ENCODE measurements at places on chromosomes 6 and 20.

- peaks cover 39% of the 10 kb centered on the region for H3K4me1 ChIP-seq
- peak overlapping the region; percentile 100 for H3K27ac ChIP-seq
Measured at GRCh38 chr6:73521351-73521985, 636 bp upstream of the EEF1A1 start.

- H3K36me3 ChIP-seq, result no peaks in the 10 kb centered on the region
- DNase-seq, result no peak
- H3K4me1 ChIP-seq, result peaks cover 7% of the 10 kb centered on the region
Measured at GRCh38 chr6:84921891-84922290, 157.5 kb upstream of the TBX18 start.

DNA sequence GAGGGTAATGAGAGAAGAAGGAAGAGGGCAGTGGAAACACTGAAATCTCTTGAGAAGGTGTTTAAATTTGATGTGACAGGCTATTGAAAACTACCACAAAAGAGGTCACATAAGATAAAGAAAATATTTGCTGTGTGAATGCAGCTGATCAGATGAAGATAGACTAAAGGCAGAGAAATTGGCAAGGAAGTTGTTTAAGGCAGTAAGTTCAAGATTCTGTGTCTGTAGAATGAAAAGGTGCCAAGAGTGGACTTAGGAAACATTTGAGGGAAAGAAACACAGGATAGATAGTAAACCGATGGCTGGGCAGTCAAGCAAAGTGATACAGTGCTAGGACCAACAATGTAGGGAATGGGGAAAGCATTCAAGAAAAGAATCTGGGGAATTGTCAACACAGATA lies 332.3 kb upstream of the MARCKS start:
- H3K4me1 ChIP-seq, result no peaks in the 10 kb centered on the region
- DNase-seq, result no peak
- H3K27me3 ChIP-seq, result no peaks in the 10 kb centered on the region

DNA sequence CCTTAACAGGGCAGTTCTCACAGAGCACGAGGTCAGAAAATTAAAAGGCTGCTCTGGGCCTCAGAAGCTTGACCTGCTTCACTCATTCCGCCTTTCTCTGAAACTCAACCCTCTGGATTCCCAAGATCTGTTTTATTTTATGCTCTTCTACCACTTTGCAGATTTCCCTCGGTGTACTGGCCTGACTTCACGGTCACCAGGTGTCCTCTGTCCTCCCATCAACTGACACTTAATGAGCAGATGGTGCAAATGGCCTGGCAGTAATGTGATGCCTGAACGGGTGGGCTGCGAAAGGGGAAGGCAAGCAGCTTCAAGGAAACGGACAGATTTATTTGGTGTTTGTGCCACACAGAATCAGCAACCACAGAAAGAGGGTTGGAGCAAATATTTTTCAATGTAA lies 169.7 kb upstream of the TFAP2D start:
- H3K27ac ChIP-seq, result peak overlapping the region; percentile 87
- DNase-seq, result peak; percentile 13
- no peak overlapping the region for H3K4me3 ChIP-seq
- H3K4me1 ChIP-seq, result peaks cover 17% of the 10 kb centered on the region
- H3K27me3 ChIP-seq, result no peaks in the 10 kb centered on the region

DNA sequence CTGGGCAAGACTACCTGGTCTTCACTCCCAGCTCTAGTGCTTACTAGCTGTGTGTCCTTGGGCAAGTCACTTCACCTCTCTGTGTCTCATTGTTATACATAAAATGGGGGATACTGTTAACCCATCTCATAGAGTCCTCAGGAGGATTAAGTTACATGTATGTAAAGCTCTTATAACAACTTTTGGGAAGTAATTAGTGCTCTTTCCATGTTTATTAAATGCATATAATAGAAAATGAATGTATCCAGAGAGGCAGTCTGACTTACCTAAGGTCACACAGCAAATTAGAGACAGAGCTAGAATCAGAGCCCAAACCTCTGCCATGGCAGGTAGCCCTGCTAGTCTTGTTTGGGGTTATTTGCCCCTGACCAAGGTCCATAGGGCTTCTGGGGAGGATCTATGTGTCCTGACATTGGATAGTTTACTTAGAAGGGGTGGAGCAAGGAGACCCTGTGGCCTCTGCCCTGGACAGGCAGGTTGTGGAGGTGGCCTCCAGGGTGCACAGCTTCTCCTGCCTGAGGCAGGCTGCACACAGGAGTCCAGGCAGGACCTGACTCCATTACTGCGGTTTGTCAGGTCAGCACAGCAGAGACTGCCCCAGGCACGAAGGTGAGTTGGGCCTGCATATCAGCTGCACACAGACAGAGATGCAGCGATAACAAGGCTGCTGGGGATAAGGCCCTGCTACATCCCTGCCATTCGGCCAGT lies 8.4 kb upstream of the MAPK13 start:
- peaks cover 29% of the 10 kb centered on the region for H3K4me1 ChIP-seq
- no peaks in the 10 kb centered on the region for H3K36me3 ChIP-seq
- H3K27me3 ChIP-seq, result peaks cover 11% of the 10 kb centered on the region
- no peak overlapping the region for H3K27ac ChIP-seq
- no peak for DNase-seq
- no peak overlapping the region for H3K4me3 ChIP-seq

GRCh38 chr20:8144282-8145245 lies 12.5 kb downstream of the PLCB1 start:
- H3K4me1 ChIP-seq, result no peaks in the 10 kb centered on the region
- no peaks in the 10 kb centered on the region for H3K36me3 ChIP-seq
- no peaks in the 10 kb centered on the region for H3K27me3 ChIP-seq
- no peak for DNase-seq
- H3K4me3 ChIP-seq, result no peak overlapping the region

DNA sequence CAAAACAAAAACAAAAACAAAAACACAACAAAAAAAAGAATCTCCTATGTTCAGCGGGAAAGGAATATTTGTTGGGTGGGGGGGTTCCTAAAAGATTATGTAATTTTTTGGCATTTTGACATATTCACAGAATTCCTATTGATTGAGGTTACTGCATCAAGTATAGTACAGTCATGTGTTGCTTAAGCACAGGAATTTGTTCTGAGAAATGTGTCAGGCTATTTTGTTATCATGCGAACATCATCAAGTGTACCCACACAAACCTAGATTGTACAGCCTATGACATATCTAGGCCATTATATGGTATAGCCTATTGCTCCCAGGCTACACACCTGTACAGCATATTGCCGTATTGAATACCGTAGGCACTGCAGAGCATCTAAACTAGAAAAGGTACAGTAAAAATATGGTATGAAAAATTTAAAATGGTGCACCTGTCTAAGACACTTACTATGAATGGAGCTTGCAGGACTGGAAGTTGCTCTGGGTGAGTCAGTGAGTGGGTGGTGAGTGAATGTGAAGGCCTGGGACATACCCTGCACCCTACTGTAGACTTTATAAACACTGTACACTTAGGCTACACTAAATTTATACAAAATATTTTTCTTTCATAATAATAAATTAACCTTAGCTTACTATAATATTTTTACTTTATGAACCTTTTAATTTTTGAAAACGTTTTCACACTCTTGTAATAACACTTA lies 110.6 kb downstream of the CDKAL1 start:
- H3K27me3 ChIP-seq, result no peaks in the 10 kb centered on the region
- H3K36me3 ChIP-seq, result peaks cover 17% of the 10 kb centered on the region
- no peaks in the 10 kb centered on the region for H3K4me1 ChIP-seq
- H3K27ac ChIP-seq, result no peak overlapping the region
- DNase-seq, result no peak
- H3K4me3 ChIP-seq, result no peak overlapping the region

- no peaks in the 10 kb centered on the region for H3K36me3 ChIP-seq
- H3K27me3 ChIP-seq, result peaks cover 4% of the 10 kb centered on the region
- no peak overlapping the region for H3K27ac ChIP-seq
- DNase-seq, result no peak
Measured at GRCh38 chr6:56255349-56255748, 8.0 kb upstream of the COL21A1 start.

GRCh38 chr6:88596801-88597200 lies 366.6 kb downstream of the RNGTT start:
- no peak overlapping the region for H3K27ac ChIP-seq
- H3K4me3 ChIP-seq, result no peak overlapping the region
- no peak for DNase-seq
- H3K27me3 ChIP-seq, result peaks cover 15% of the 10 kb centered on the region

- DNase-seq, result no peak
- no peak overlapping the region for H3K4me3 ChIP-seq
- no peaks in the 10 kb centered on the region for H3K27me3 ChIP-seq
- no peak overlapping the region for H3K27ac ChIP-seq
- H3K36me3 ChIP-seq, result peaks cover 12% of the 10 kb centered on the region
- peaks cover 26% of the 10 kb centered on the region for H3K4me1 ChIP-seq
Measured at GRCh38 chr20:19775353-19776253, 17.5 kb downstream of the RIN2 start.

- no peak overlapping the region for H3K4me3 ChIP-seq
- H3K27ac ChIP-seq, result peak overlapping the region; percentile 88
- H3K4me1 ChIP-seq, result peaks cover 49% of the 10 kb centered on the region
- H3K27me3 ChIP-seq, result peaks cover 11% of the 10 kb centered on the region
- H3K36me3 ChIP-seq, result peaks cover 26% of the 10 kb centered on the region
Measured at GRCh38 chr20:45817376-45818194, 5.1 kb downstream of the UBE2C start.

GRCh38 chr6:149913085-149913484 lies 9.8 kb downstream of the RAET1G start:
- DNase-seq, result no peak
- H3K4me1 ChIP-seq, result no peaks in the 10 kb centered on the region
- peaks cover 2% of the 10 kb centered on the region for H3K36me3 ChIP-seq
- H3K4me3 ChIP-seq, result no peak overlapping the region
- H3K27ac ChIP-seq, result no peak overlapping the region

DNA sequence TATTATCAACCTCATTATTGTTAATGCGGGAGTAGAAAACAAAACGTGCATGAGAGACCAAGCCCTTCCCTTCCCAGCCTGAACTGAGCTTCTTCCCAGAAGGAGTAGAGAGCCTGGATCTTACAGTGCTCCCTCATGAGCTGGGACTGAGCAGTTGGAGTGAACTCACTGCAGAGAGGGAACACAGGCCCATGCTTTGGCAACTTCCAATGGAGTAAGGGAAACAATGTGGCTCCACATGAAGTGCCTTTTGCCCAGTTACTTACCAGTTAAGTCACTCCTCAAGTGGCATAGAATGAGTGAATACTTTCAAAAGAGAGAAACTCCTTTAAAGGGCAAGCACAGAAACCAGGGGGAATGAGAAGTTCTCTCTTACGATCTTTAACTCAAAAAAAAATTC lies 12.4 kb downstream of the FHL5 start:
- H3K27me3 ChIP-seq, result peaks cover 2% of the 10 kb centered on the region
- H3K4me3 ChIP-seq, result no peak overlapping the region
- peaks cover 4% of the 10 kb centered on the region for H3K36me3 ChIP-seq
- no peak overlapping the region for H3K27ac ChIP-seq
- no peak for DNase-seq
- H3K4me1 ChIP-seq, result no peaks in the 10 kb centered on the region

DNA sequence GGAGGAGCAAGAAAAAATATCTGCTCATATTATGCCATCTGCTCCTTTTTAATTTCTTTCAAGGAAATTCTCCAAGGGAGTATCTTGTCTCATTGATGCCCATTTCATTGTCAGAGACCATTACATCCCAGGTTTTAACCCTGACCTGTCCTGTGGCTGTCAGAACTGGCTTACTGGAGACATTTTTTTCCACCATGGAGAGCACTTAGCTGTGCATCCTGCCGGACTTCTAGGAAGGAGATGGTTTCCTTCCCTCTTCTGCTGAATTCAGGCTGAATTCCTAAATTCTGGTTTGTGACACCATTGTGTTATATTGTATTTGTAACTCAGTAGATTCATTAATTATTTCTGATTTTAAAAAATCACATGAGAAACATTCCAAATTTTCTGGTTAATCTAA lies 70.3 kb downstream of the NKAIN2 start:
- DNase-seq, result no peak
- no peak overlapping the region for H3K4me3 ChIP-seq
- no peaks in the 10 kb centered on the region for H3K36me3 ChIP-seq
- H3K4me1 ChIP-seq, result no peaks in the 10 kb centered on the region

GRCh38 chr20:17572034-17572638 lies 2.3 kb downstream of the DSTN start:
- no peak for DNase-seq
- H3K4me3 ChIP-seq, result peak overlapping the region; percentile 92
- H3K27me3 ChIP-seq, result no peaks in the 10 kb centered on the region
- peaks cover 51% of the 10 kb centered on the region for H3K4me1 ChIP-seq

GRCh38 chr20:64181391-64181790 lies 17.1 kb downstream of the MYT1 start:
- H3K4me3 ChIP-seq, result no peak overlapping the region
- peaks cover 43% of the 10 kb centered on the region for H3K27me3 ChIP-seq
- no peak overlapping the region for H3K27ac ChIP-seq
- no peaks in the 10 kb centered on the region for H3K36me3 ChIP-seq
- no peak for DNase-seq
- no peaks in the 10 kb centered on the region for H3K4me1 ChIP-seq

- no peak overlapping the region for H3K27ac ChIP-seq
- no peak for DNase-seq
- peaks cover 7% of the 10 kb centered on the region for H3K4me1 ChIP-seq
- no peak overlapping the region for H3K4me3 ChIP-seq
- no peaks in the 10 kb centered on the region for H3K27me3 ChIP-seq
- H3K36me3 ChIP-seq, result no peaks in the 10 kb centered on the region
Measured at GRCh38 chr6:164273491-164273890, 859.0 kb downstream of the QKI start.

DNA sequence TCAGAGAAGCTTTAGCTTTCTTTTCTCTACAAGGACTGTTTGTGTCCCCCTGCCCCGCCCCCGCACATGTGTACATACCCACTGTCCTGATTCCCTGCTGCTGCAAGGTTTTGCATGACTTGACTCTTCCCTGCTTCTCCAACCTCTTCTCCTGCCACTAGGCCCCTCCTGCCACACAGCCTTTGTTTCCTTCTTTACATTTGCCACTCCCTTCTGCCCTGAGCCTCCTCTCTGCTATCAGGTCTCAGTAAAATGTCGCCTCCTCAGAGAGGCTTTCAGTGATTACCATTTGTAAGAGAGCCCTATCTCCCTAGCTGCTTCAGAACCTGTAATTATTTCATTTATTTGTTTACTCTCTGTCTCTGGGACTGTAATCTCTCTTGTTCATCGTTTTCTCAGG lies 56.4 kb upstream of the VSTM2L start:
- peaks cover 72% of the 10 kb centered on the region for H3K4me1 ChIP-seq
- peak overlapping the region; percentile 23 for H3K4me3 ChIP-seq
- no peak overlapping the region for H3K27ac ChIP-seq
- no peak for DNase-seq
- H3K27me3 ChIP-seq, result no peaks in the 10 kb centered on the region

- peaks cover 18% of the 10 kb centered on the region for H3K4me1 ChIP-seq
- peak; percentile 84 for DNase-seq
Measured at GRCh38 chr6:16964553-16965499, 137.0 kb upstream of the STMND1 start.
